Left renal cortex interstitium (tissue), 4 donors: ENCODE measurements at places on chromosomes 4 and X. TPM values are rescaled to one million over a fixed set of nuclear protein-coding genes. Genes with fewer than 3 reads are reported as not detected.

Gene GC
- polyA plus RNA-seq, result 0.56 TPM

Gene KLHL4
- 6.1 TPM for polyA plus RNA-seq

Gene IL15
- 2.5 TPM for polyA plus RNA-seq

Gene FRMPD3
- 0.55 TPM for polyA plus RNA-seq

Gene RIBC1
- 5.1 TPM for polyA plus RNA-seq

Gene ZCCHC18
- 4.1 TPM for polyA plus RNA-seq

Gene USP51
- polyA plus RNA-seq, result 12.3 TPM

DNA sequence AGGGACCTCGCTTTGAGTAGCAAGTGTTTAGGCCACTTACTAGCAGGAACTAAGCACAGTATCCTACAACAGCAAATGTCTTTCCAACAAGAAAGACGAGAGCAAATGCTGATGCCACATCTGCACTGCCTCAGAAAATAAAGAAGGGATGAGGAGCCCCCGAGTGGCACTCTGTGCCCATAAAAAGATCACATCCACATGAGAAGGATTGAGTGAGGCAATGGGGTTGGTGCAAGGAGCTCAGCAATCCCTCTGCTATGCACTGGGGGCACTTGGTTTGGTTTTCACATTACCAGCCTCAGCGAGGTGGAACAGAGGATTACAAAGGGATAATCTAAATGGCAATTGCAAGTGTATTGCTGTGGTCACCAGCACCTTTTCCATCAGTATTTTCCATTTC, 252.8 kb upstream of the SLC7A11 start:
- DNase-seq, result no peak

- DNase-seq, result peak; percentile 37
These were observed 130.1 kb upstream of the TECRL start for GRCh38 chr4:64539234-64539849.
